ENCODE measurements at places on chromosomes 12 and 14.

- DNase-seq, result peak; percentile 80
Measured at GRCh38 chr12:50504798-50505674, at the start of gene DIP2B. Gene DIP2B (plus strand): TSS chr12:50504985. CDS start chr12:50505141, 156 bp downstream.

DNA sequence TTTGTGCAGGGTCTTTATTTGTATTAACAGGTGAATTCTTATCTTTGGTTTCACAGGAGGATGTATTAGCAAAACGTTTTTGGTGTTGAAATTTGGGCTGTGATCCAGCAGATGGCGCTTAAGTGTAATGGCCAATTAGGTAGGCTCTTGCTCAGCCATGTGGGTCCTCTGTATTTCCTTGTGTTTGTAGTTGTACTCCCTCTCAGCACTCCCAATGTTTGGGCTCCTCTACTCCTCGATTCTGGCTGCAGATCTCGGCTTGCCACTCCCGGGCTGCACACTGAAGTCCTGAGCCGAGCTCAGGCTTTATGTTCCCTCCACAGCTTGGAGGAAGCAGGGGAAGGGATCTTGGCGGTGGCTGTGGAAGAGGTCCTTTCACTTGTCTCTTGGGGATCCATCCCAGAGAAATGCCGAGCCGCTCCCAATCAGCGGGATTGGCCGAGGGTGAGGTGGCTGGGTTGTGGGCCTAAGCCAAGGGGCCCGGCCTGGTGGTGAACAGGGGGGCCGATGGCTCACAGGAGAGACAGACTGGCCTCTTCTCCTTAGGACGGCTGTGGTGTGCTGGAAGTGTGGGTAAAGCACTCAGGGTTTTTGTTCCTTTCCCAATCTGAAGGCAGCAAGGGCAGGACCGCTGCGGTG is 133.7 kb downstream of the AEBP2 start:
- DNase-seq, result no peak

DNA sequence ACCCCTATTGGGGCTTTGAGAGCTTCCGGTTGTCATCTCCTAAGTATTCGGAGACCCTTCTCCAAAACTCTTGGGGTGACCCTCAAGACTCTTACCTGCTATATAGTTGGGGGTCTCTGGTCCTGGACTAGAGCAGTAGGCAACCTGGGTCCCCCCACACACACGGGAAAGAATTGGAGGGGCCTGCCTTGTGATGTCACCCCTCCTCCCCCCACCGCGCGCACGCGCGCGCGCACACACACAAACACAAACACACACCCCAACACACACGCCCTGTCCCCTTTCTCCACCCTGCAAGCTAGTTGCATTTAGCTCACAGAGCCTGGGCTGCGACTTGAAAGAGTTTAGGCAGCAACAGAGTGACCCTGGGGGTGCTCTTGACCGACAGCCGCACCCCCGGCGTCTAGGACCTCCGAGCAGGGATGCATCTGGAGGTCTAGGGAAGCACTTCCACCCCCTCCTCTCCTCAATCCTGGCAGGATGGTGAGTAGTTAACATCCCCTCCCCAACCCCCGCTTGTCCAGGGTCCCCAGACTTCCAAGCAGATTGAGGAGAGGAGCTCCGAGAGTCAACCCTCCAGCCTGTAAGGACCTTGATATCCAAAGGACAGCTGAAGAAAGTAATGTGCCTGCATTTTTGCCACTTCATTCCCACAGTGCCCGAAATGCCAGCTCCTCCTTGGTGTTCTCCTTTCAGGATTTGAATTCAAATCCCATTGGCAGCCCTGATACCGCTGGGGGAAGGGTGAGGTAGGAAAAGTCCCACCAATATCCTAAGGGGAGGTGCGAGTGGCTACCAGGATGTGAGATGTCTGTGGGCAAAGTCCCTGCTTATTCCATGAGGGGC is 1.4 kb upstream of the DNAJC14 start:
- no peak for DNase-seq

DNA sequence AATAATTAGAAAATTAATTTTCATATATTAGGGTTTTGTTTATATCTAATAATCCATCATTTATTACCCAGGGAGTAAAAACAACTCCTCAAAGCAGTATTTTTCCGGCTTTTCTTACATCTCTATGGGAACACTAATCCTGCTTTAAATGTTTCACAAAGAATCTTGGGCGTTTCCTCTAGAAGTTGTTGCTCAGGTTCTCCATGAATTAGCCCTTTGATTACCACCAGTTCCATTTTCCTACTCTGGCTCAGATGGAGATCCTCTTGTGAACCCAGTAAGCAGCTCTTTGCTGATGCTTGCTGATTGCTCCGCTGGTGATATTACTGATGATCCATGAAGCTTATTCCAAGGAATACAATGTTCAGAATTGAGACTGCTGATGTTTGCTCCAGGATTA is 78.5 kb upstream of the PKP2 start:
- no peak for DNase-seq

DNA sequence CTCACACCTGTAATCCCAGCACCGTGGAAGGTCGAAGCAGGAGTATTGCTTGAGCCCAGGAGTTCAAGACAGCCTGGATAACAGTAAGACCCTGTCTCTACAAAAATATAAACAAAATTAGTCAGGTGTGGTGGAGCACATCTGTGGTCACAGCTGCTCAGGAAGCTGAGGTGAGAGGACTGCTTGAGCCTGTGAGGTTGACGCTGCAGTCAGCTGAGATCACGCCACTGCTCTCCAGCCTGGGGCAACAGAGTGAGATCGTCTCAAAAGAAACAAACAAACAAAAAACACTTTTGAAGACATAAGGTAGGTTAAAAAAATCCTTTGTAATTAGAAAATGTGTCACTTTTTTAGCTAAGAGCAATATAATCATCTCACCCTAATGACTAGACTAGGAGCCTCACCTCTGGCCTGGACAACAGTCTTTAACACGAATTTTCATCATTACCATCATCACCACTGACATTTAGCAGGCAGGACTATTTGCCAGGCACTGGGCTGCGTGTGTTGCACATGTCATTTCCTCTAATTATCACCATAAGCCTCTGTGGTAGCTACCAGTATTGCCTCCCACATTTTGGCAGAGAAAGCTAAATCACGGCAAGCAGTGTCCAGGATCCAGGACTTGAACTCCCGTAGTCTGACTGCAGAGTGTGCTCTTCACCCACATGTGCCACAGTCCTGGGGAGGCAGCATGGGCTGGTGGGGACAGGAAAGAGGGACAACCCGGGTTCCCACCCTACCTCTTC is 4.6 kb upstream of the SYCP3 start:
- no peak for DNase-seq
